ENCODE measurements at places on chromosomes 2 and 18.

DNA sequence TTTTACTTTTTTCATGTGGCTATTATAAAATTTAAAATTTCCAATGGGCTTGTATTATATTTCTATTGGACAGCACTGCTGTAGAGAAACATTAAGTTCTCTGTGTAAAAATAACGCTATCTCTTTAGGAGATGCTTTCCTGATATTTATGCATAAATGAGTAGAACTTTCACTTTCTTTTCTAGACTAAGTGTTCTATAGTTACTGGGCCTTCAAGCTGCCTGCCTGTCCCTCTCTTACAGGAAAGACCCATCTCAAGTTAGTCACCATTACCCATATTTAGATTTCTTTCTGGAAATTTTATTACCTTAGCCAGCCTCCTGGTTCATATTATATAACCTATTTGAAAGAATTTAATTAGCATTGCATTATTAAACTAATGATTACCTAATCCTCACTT is 4.8 kb downstream of the ITGA4 start:
- peak; percentile 56 for DNase-seq

GRCh38 chr2:15223887-15224286 is 337.2 kb downstream of the NBAS start:
- DNase-seq: peak; percentile 1

- no peak for DNase-seq
Observed at GRCh38 chr2:229520691-229521096, 193.7 kb downstream of the DNER start.

DNA sequence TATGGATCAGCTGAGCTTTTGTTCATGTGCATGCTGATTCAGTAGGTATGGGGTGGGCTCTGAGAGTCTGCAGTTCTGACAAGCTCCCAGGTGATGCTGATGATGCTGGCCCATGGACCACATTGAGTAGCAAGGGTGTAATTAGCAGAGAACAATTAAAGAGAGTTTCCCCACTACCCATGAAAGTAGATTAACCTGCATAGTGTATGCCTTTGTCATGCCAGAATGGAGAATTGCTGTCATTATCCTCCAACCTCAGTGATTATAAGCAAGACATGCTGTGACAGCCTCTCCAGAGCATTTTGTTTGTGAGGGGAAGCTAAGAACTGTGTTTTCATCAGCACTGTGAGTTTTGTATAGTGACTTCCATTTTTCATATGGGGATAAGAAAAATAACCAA is 59.5 kb upstream of the LYPD1 start:
- DNase-seq: no peak

DNA sequence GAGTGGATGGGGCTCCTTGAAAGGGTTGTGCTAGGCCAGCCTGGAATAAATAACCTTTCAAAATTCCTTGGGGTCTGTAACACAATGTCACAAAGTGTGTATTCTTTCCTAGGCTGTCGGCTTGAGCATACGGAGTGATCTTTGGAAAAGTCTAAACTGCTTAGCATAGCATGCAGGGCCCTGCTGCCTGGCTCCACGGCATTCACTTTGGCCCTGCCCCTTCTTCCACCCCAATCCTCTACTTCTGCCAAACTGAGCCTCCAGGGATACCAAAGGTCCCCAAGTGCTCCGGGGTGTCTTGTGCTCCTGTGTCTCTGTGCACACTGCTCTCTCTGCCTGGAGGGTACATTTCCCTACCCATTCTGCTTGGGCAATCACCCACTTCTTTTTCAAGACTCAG is 196.1 kb downstream of the LTBP1 start:
- DNase-seq: no peak

DNA sequence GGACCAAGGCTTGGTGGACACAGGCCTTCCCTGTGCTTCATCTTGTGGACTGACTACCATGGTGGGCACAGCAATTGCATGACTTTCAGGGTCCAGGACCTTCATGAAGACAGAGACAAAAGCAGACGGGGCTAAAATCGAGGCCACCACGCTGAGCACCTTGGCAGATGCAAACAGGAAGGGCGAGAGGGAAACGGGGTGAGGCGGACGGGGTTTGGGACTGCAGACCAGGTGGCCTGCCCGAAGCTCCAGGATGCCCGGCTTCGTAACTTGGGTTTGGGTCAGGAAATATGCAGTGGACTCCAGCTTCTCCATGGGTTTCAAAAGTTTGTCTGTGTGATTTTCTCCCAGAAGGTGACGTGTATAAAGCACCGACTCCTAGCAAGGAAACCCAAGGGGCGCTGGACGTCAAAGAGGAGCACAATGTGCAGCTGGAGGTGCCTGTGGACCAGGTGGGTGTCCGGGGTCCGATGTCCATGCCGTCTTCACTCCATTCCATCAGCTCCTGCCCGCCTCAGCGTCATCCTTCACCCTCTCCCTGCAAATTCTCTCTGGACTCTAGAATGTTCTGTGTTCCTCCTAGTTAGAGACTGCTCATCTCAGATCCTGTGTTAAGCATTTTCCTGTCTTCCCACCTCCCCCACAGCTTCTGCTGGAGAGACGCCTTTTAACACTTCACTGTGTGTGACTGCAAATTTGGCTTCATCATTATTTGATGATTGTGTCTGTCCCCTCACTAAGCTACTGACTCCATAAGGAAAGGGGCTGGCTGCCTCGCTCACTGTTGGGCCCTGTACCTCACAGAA is 65.8 kb downstream of the DCDC2C start:
- no peak for DNase-seq

GRCh38 chr2:881204-881918 is 69.3 kb upstream of the SNTG2 start:
- no peak for DNase-seq

DNA sequence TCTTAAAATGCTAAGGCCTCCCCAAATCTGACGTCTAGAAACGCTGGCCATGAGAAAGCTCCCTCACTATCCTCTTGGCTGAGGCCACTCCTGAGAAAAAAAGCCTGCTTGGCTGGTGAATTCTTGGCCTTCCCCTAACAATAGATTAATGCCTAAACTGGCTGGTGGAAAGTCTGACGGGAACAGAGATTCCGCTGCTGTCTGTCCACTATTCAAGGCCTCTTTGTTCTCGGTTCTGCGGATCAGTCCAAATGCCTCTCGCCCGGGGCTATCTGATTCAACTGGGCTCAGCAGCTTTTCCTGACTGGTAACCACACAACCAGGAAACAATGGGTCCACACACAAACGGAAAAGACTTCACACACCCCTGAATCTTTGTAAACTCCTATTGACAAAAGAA is 27.2 kb downstream of the PXDN start:
- no peak for DNase-seq

DNA sequence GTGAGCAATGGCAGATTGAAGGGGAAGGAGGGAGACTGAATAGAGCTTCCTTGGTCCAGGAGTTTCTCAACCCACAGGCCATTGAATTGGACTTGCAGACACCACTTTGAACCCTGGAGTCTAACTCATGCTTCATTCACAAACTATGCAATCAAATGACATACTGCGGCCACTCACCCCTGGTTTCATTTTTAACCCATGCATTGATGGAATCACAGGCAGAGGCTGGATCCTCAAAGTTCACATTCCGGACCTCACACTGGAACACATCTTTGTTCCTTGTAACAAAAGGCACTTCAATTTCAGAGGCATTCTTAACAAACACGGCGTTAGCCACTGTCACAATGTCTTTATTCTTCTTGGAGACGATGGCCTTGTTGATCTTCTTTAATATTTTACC is 40.7 kb downstream of the MRPL44 start:
- no peak for DNase-seq

DNA sequence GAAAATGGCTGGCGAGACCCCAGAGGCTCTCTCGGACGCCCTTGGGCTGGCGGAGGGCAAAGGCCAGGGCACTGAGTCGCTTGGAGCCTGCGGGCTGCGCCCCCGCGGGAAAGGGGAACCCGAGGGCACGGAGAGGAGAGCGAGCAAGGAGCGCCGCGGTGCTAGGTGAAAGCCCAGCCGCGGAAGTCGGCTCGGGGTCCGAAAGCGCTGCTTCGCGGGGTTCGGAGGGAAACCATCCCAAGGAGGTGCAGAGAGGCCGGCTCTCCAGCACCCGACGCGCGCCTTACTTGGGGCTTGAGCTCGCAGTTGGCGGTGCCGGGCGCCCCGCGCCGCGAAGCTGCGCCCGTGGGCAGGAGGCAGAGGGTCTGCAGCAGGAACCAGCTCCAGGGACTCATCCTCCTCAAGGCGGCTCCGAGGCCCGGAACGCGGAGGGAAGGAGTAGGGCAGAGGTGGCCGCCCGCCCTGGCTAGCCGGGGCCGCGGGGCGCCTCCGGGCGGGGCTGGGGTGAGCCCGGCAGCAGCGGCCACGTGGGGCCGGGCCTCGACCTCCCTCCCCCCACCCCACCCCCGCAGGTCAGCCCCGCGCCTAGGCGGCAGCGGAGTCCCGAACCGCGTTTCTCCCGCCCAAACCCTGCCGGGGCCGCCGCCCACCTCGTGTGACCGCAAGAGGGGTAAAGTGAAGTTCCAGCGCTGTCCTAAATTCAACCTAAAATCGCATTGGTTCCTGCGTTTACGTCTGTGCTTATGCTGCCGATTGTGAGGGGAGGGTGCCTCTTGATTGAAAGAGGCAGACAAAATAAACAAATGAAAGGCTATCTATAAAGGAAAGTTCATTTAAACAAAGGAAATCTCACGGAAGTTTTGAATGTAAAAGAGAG is at the start of gene TRABD2A:
TRABD2A (minus strand) TSS at position 440 of the 877 bp plus-strand sequence; CDS start at position 395, 45 bp downstream.
- DNase-seq: peak; percentile 60

DNA sequence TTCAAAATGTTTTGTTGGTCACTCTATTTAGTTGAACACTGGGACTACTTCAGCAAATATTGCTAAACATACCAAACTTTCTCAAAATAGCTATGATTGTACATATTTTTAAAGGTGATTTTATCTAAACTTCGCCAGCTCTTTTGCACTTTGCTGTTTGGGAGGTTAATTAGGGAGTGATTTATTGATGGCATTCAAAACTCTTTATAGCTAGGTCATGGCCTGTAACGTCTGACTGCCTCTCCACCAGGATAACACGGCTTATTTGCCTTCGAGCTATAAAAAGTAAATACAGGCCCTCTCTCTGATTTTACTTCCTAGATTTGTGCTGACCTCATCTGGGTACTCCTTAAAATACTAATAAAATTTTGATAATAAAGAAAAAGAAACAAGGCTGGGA is 931.9 kb downstream of the DCDC2C start:
- no peak for DNase-seq

DNA sequence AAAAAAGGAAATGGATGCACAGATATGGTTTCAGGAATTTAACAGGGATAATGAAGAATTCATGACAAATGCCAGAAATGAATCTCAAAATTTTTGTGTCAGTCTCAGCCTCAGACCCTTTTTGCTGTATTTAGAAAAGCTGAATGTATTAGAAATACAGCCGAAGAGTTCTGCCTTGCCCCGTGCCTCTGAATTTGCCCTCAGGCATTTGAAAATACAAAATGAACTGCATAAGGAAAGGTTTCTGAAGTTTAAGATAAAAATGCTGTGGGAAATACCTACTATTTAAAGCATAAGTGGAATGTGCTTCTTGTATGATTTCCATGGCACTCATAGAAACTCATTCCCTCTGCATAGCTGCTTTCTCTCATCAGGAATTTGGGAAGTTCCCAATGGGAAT is 1580.6 kb downstream of the DPP10 start:
- no peak for DNase-seq

- peak; percentile 29 for DNase-seq
Observed at GRCh38 chr2:39492095-39492590, 55.1 kb upstream of the MAP4K3 start.

DNA sequence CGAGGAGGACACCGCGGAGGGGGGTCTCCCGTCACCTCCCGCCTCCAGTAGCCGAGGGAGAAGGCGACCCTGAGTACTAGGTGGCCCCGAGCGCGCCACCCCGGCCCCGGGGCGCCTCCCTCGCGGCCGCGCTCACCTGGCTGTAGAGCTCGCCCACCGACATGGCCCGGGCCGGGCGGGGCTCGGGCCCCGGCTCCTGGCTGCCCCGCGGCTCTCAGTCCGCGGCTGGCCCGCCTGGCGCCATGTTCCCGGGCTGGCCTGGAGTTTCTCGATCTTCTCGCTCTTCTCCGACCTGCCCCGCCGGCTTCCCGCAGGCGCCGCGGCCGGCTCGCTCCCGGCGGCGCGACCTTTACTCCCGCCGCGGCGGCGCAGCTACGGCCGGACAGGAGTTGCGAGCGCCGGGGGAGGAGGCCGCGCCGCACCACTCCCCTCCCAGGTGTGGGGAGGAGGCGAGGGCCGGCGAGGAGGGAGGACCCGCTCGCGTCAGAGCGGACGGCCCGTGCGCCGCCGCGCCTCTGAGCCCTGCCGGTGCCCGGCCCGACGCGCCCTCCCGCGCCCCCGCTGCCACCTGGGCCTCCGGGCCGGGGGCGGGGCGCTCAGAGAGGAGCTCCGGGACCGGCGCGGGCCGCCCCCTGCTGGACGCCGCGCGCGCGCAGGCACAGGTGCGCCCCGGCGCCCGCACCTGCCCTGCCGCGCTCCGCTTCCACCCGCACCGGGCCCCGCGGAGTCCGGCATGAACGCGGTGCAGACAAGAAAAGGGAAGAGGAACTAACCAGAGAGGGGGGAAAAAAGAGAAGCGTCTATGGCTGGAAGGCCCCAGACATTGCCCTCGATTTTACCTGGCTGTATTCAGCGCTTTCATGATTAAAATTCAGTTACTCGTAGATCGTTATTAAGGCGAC is at the start of gene MYO5B:
MYO5B (minus strand) TSS at position 517 of the 902 bp plus-strand sequence; CDS start at position 163, 354 bp downstream.
- no peak for DNase-seq

DNA sequence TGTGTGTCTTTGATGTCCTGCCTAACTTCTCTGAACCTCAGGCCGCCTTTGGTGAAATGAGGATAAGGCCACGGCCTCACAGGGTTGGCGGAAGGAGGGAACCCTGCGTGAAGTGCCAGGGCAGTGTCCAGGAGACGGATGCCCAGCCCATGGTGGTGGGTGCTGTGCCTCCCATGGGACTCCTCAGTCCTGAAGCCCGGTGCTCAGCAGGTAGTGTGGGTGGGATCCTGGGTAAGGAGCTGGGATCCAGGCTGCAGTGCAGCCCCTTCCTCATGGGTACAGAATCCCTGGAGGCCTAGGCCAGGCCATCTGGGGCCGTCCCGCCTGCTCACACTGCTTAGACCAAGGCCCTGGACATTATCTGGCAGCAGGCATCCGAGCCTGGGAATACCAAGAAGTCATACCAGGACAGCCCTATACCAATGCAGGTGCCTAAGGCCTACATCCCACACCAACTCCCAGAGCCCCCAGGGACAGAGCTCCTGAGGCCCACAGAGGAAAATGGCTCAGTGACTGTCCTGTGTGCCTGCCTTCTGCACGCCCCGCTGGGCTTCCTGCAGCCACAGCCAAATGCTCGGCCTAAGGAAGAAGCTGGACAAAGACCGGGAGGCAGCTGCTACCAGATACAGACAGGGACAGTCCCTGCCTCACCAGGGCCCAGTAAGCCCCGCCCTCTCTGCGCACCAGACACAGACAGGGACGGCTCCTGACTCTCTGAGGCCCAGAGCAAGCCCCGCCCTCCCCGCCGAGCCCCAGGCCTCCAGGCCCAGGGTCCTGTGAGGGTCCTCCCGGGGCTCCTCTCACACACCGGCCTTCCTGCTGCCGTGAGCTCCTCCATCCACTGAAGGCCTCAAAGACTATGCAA is 78.0 kb downstream of the NDUFA10 start:
- no peak for DNase-seq

GRCh38 chr18:75638223-75638775 is 210.8 kb upstream of the SMIM21 start:
- no peak for DNase-seq

DNA sequence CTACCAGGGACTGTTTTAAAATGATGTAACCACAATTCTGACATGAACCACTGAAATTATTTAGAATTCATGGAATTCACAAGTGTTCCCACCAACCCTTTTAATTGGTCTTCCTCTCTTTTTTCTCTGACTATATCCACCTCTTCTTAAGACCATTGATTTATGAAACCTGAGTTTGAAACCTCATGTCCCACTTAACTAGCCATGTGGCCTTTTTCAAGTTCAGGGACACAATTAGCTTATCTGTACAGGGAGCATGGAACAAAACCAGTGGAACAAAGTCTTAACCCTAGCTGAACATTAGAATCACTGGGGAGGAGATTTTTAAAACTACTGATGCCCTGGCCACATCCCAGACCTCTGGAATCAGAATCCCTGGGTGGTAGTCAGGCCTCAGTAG is 41.6 kb upstream of the TMEM163 start:
- no peak for DNase-seq

Measured in CD4-positive, alpha-beta T cell treated with Interleukin-4 for 4 hours (primary cell).